Activated CD4-positive, alpha-beta memory T cell treated with anti-CD3 and anti-CD28 coated beads, Interleukin-2, amount 10 ng/mL, durations not matched to agents 7 days and 5 days (primary cell): ENCODE measurements at places on chromosomes 3 and 15.

- DNase-seq = no peak
These were observed 17.2 kb downstream of the IMPG2 start for GRCh38 chr3:101303089-101303731.

- no peak for DNase-seq
These were observed 69.5 kb downstream of the TIPARP start for GRCh38 chr3:156743859-156744258.

DNA sequence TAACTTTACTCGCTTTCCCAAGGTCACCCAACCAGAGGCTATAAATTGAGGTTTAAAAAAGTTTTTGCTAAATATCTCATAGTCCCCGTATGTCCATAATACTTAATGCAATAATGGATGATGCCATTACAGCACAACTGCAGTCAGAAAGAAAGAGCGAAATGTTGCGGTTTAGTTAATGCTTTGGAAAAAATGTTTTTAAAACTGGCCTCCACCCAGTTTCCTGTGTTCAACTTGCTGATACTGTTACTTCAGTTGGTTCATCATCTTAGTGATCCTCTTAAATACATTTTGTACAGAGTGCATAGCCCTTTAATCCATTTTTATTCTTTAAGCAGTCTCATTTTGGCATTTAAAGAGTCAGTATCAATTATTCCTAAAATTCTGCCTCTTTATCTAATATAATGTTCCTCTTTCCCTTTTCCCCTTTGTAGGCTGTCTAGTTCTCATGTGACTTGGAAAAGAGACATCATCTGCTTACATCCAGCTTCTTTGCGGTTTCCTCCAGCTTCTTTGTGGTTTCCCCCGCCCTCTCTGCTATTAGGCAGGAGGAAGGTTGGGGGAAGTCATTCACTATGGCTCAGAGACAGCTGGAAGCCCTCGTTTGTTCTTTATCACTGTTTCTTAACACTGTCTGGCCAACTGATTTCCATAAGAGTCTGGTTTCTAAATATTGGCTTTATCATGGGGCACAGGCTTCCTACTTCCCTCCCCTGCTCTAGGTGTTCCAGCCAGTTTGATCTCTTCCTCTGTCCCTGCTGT lies 154.3 kb downstream of the GOLIM4 start:
- no peak for DNase-seq

DNA sequence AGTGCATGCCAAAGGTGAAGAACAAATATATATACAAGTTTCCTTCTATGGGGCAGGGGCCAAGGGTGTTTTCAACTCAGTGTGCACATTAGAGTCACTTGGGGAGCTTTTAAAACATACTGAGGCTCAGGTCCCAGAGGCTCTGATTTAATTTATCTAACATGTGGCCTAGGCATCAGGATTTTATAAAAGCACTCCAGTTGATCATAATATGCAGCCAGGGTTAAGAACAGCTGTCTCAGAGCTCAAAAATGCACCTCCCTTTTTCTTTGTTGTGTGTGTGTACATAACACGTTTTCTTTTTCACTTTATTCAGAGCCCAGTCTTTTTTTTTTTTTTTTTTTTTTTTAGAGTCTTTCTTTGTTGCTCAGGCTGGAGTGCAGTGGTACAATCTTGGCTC lies 57.9 kb upstream of the SETD2 start:
- DNase-seq = no peak

DNA sequence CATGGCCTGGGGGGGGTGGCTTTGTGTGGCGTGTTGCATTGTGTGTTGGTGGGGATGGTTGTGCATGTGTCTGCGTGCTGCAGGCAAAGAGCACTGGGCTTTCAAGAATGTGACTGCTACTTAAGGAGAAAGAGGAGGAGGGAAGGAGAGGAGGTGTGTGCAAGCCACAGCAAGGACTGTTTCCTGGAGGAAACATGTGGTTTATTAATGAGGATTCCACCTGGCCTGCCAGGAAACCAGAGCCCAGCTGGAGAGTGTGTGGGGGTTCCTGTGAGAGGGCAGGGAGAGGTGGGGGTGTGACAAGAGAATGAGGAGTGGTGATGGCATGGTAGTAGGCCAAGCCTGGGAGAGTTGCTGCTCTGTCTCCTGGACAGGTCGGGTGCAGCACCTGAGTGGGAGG lies 258.1 kb upstream of the ROPN1 start:
- no peak for DNase-seq

- no peak for DNase-seq
These were observed 62.9 kb upstream of the RAP2B start for GRCh38 chr3:153099131-153099530.

- DNase-seq = no peak
These were observed 44.9 kb downstream of the DLEC1 start for GRCh38 chr3:38083871-38084333.

- no peak for DNase-seq
These were observed 426.7 kb upstream of the FRG2C start for GRCh38 chr3:75237477-75237876.

DNA sequence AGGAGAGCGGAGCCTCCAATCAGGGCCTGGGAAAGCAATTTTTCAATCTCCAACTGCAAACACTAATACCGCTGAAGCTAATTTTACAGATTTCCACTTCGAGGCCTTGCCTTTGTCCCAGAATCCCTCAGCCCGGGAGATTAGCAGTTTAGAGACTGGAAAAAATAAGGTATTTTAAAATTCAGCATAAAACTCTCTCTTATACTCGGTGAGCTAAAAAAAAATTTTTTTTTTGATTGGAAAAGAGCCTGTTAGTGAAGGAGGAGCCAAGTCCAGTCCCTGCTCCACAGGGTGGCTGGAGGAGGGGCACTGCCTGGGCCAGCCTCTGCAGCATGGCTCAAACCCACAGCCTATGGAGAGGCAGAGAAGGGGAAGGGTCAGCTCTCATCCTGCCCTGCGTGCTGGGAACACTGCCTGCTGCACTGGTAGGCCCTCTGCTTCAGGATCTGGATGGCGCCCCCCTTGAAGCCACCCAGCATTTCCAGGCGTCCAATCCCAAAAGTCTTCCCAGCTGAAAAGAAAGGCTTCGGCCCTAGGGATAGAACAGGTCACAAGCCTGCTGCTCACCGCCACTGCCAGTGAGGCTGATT lies 48.9 kb downstream of the CACNA2D2 start:
- DNase-seq = no peak
